Kidney epithelial cell (primary cell): ENCODE measurements at places on chromosomes 16 and 17.

- no peak for DNase-seq
These were observed 4.2 kb downstream of the DUSP3 start for GRCh38 chr17:43774304-43775250.

DNA sequence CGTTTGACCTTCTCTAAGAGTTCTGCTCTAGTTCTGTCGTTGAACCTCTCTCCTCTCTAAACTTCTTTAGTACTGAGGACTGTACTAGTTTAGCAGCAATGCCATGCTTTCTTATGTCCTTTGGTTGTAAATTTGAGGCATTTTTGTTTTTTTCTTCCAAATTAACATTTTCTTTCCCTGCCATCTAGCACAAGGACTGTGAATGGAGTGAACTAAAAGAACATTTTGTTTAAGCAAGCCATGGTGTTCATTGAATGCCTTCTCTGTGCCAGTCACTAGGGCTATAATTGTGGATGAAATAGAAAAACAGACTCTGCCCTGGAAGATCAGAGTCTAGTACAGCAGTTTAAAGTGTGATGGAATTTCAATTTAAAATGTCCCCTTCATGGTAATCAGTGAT is 137.9 kb downstream of the FTO start:
- no peak for DNase-seq

GRCh38 chr16:51359141-51359955 is 208.3 kb upstream of the SALL1 start:
- DNase-seq = no peak

DNA sequence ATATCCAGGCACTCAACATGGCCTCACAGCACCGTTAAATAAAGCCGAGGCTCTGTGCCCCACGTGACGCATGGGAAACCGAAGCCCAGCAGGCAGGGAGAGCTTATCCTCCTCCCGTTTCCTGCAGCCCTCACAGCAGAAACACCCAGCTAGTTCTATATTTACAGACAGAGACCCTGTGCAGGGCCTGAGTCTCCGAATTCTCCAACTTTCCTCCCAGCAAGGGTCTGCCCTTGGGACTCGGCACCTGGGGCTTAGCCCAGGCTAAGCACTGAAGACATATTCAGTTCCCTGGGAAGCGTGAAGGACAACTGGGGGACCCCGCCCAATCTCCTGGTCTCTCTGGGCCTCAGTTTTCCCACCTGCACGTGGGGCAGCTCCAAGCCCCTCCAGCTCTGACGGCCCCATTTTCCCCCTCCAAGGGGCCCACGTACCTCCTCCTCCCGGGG is 29.2 kb downstream of the TRPV3 start:
- no peak for DNase-seq

GRCh38 chr16:76309639-76310335 is 32.6 kb downstream of the CNTNAP4 start:
- no peak for DNase-seq

GRCh38 chr16:54808890-54809289 is 121.8 kb upstream of the IRX5 start:
- DNase-seq = no peak

- no peak for DNase-seq
These were observed 70.3 kb upstream of the LGALS9 start for GRCh38 chr17:27560668-27561067.

DNA sequence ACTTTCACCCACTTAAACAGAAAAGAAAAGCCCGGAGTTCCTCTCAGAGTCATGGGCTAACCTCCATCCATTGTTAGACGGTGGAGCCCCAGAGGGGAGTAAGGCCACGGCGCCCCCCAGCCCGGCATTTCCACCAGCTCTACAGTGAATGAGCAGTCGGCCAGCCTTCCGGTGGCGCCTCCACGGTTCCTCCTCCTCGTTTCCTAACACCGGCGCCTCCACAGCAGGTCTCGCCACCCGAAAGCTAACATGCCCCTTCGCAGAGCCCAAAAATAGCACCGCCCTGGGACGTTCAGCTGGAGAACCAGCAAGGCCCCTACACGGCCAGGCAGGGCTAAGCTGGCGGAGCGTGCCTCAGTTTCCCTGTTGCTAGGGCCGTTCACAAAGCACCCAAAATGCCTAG is 858 bp downstream of the MMD start:
- DNase-seq = no peak

GRCh38 chr17:77875881-77876509 is 82.5 kb upstream of the TNRC6C start:
- no peak for DNase-seq

DNA sequence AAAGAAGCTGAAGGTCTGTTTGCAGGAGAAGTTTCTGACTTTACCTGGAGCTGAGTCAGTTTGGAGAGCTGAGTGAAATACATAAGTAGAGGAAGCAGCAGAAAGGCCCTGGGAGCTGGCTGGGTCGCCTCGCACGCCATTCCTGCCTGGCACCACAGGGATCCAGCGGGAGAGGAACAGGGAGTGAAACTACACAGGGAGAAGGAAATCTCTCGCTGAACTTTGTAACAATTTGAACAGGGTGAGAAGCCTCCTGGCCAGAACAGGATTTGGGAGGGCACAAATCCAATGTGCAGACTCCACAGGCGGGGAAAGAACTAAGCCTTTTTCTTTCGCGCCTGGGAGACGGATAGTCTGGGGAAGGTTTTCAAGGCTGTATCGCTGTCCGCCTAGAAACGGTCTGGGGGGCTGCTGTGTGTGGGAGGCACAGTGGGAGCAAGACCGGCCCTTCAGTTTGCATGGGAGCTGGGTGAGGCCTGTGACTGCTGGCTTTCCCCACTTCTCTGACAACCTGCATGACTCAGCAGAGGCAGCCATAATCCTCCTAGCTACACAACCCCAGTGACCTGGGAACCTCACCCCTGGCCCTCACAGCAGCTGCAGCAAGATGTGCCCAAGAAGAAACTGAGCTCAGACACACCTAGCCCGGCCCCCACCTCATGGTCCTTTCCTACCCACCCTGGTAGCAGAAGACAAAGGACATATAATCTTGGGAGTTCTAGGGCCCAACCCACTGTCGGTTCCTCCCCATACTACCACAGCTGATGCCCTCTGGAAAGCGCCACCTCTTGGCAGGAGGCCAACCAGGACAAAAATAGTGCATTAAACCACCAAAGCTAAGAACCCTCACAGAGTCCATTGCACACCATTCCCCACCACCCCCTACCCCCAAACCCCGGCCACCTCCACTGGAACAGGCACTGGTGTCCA is 778.6 kb downstream of the KCNJ2 start:
- DNase-seq = no peak

GRCh38 chr17:33197342-33197741 is 95.8 kb downstream of the ASIC2 start:
- no peak for DNase-seq

- DNase-seq = no peak
These were observed 33.2 kb upstream of the C17orf78 start for GRCh38 chr17:37342589-37342988.

DNA sequence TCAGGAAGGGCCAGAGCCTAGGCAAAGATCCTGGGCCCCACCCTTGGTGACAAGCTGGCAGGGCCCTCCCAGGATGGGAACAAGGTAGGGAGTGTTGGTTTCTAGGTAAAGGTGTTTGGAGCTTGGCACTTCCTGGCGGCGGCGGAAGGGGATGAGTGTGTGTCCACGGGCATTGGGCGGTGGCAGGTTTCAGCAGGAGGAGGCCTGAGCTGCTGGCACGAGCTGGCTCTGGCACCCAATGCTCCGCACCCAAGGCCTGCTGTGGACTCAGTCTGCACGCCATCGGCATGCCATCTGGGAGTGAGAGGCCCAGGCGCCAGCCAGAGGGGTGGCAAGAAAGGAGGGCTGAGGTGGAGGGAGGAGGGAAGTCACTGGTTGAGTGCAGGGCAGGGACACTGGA is 46.9 kb upstream of the TAC4 start:
- DNase-seq = no peak

DNA sequence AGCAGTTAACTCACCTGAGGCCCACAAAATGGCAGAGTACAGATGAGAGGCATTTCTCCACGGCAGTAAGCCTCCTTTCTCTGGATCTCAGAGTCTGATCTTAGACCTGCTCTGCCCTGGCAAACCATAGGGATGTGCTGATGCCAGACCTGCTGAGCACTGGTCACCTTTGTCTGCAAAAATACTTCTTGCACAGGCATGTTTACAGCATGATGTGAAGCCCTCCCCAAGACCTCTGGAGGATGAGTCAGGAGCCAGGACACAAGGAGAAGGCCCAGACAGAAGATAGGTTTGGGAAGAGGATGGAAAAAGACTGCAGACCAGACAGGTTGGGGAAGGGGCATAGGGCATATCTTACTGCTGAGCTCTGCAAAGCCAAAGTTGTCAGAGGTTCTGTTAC is 426.6 kb downstream of the PMP22 start:
- DNase-seq = no peak

DNA sequence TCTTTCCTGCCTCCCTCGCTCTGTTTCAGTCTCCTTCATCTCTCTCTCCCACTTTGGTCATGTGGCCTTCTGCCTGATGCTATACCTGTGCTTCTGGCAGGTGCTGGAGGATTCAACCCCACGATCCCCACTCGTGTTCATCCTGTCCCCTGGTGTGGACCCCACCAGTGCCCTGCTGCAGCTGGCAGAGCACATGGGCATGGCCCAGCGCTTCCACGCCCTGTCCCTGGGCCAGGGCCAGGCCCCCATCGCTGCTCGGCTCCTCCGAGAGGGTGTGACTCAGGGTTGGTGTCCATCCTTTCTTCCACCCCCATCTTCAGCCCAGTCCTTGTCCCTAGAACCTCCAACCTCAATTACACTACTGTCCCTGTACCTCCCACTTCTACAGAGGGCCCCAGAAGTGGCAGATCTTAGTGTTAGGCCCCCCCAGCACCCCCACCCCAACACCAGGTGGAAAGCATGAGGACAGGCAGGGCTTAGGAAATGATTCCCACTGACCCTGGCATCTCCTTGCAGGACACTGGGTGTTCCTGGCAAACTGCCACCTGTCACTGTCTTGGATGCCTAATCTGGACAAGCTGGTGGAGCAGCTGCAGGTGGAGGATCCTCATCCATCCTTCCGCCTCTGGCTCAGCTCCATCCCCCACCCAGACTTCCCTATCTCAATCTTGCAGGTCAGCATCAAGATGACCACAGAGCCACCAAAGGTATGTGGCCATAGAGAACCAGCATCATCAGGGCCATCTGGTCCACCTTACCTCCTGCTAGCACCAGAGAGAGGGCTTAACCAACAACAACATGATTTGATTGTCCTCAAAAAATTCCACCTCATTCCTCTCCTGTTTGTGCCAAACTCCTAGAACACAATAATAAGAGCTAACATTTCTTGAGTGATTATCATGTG is 9.7 kb upstream of the KDM6B start:
- DNase-seq = no peak

DNA sequence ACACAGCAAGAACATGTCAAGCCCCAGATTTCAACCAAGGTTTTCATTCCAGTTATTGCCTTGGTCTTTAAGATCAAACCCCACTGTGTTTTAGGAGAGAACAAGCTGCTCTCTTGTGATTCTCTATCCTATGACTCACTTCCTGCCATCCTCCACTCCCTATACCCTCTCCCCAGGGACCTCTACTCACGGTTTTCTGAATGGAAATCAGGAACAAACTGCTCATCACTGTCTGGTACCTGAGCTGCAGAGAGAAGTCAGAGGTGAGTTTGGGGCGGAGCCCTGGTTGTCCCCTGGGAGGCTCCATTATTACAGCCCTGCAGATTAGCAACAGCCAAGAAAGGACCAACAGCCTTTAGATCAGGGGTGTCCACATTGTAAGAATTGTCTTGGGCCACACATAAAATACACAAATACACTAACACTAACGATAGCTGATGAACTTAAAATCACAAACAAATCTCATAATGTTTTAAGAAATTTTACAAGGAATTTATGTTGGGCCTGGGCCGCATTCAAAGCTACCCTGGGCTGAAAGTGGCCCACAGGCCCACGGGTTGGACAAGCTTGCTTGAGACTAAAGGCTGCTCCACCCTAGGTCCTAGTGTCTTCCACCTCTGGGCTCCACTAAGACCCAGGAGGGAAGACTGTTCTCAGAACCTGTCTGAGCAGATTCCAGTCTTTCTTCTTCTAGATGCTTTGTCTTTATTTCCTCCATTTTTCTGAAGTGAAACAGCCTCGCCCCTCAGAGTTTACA is 9.7 kb downstream of the ETV4 start:
- DNase-seq = no peak

- DNase-seq = no peak
These were observed 5.2 kb downstream of the ZNF646 start for GRCh38 chr16:31079342-31079944.

GRCh38 chr16:55534756-55535155 is 25.9 kb downstream of the LPCAT2 start:
- DNase-seq = no peak

- no peak for DNase-seq
These were observed 52.1 kb downstream of the CDH11 start for GRCh38 chr16:65069766-65070165.

- DNase-seq = no peak
These were observed 19.6 kb downstream of the MAP2K3 start for GRCh38 chr17:21304091-21304490.

- DNase-seq = no peak
These were observed 12.3 kb downstream of the GPT2 start for GRCh38 chr16:46896314-46896968.

- no peak for DNase-seq
These were observed 126.3 kb downstream of the ABCC1 start for GRCh38 chr16:16075488-16076422.

DNA sequence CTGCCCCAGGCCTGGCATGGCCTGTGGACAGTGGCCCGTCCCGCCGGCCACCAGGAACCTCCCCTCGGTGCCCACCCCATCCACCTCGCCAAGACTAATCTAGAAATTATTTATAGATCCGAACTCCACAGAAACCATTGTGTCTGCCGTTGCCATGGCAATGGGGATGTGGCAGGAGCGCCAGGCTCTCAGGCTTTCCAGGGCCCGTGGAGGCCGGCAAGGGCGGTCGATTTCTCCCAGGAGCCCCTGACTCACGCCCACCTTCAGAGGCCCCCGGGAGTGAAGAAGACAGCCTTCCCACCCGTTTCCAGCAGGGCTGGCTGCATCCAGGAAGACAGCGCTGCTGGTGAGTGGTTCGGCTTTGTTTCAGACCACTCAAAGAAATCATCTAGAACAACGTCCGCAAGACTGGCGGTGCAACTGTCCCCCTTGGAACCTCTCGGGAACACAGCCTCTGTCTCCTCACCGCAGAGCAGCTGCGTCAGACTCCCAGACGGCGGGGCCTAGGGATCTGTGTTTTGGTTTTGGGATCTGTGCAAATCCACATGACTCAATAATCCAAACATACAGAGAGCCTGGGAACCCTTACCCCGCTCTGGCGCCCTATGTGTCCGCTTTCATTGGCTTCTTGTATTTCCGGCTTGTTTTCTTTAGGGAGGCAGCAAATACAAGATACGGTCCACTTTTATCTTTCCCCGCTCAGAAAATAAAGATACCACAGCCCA is 48.5 kb upstream of the ZCCHC14 start:
- DNase-seq = no peak

GRCh38 chr17:71412803-71413202 is 708.0 kb upstream of the SOX9 start:
- DNase-seq = peak; percentile 96

DNA sequence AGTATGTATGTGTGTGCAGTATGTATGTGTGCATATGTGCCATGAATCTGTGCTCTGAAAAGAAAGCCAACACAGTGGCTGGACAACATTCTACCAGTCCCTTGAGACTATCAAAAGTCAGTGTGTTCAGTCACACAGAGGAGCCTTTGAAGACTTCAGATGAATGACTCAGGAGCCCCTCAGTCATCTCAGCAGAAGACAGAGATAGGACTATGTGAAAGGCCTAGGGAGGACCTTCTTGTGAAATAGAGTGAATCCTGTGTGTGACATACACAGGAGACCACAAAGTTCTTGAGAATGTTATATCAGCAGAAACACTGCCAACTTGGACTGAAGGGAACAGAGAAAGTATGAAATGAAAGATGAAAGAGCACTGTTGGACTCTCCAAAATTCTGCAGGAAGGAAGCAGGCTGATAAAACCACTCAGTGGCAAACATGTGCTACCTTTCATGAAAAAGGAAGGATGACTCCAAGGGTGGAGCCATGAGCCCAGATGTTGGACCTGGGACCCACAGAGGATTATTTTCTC is 108.4 kb downstream of the METRNL start:
- no peak for DNase-seq
